Cerebellum (tissue), 4 donors: ENCODE measurements at places on chromosomes 16 and 17. TPM values are rescaled to one million over a fixed set of nuclear protein-coding genes. Genes with fewer than 3 reads are reported as not detected.

ANKRD40CL gene
- total RNA-seq = not detected

CA5A gene
- total RNA-seq = not detected

CCR7 gene
- not detected for total RNA-seq

CCL4 gene
- 2.6 TPM for total RNA-seq

FHOD1 gene
- total RNA-seq = 5.8 TPM

FBXW10 gene
- total RNA-seq = 0.36 TPM

KRT40 gene
- total RNA-seq = not detected
